Forelimb muscle (tissue), 1 donor: ENCODE measurements at places on chromosomes 6 and 20.
A peak's percentile ranks its signal among the peaks of the same experiment; 100 is the strongest.

GRCh38 chr20:49132995-49133478, 55.1 kb downstream of the STAU1 start:
- peak; percentile 51 for DNase-seq

DNA sequence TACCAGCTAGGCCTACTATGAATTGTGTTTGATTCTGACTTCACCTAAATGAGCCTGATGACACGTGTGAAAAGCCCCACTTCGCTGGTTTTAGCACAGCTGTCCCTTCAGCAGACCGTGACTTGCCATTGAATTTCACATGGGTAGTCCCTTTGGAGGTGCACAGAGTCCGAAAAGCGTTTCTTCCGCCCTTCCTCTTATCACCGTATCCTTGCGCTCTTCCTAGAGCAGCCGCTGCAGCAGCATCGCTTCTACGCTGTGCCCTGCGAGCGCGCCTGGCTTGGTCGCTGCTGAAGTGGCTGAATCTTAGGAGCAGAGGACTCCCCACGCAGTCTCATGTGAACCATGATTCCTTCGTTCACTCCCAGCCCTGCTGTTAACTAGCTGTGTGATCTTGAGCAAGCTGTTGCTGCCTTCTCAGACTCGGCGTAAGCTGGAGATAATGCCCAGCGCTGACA, 127.0 kb downstream of the PACRG start:
- DNase-seq: no peak

DNA sequence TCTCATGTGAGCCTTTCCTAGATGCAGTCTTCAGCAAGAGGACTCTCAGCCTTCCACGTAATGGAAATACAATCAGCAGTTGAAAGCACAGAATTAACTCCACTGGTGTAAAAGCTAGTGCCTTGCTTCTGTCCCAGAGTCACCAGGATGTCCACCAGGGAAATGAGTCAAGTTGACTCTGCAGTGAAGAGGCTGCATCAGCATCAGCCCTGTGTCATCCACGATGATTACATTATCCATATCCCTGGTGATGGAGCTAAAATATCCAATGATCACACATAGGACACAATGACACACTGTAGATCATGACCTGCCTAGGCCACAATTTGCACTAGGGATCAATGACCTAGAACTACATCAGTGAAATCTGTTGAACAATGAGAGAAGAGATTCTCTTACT, 262.4 kb downstream of the ERMARD start:
- no peak for DNase-seq

DNA sequence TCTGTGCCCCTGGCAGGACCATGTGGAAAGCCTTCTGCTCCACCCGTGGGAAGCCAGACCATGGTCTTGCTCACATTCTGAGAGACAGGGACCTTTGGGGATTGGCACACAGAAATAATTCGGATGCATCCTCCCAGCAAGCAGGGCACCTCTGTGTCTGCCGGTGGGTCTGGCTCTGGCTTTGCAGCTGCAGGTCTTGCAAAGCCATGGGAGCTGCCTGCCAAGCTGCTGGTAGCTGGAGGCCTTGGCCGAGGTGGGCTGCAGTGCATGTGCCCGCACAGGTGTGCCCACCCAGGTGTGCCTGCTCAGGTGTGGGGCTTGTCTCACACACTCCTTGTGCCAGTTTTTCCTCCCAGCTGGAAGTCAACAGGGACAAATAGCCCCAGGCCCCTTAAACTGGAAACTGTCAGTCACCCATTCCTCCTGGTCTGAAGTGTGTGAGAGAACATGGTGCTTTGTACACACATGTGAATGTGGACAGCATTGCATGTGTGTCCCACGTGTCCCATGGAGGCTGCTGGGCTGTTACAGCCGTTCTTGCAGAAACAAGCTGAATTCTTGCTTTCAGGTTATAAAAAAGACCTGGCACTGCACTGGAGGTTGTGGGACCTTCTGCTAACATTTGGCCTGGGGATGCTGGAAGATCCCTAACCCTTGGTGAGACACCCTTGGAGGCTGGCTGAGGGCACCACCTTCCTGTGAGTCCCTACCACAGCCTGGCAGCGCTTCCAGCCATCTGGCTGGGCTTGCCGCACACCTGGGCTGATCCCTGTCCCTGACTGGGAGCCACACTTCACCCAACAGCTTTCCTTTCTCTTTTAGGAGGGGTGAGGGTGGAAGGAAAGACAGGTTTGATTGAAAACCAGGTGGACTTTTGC, 54.9 kb upstream of the SMOC2 start:
- DNase-seq: no peak

GRCh38 chr20:3436864-3437574, 29.6 kb upstream of the DNAAF9 start:
- no peak for DNase-seq

DNA sequence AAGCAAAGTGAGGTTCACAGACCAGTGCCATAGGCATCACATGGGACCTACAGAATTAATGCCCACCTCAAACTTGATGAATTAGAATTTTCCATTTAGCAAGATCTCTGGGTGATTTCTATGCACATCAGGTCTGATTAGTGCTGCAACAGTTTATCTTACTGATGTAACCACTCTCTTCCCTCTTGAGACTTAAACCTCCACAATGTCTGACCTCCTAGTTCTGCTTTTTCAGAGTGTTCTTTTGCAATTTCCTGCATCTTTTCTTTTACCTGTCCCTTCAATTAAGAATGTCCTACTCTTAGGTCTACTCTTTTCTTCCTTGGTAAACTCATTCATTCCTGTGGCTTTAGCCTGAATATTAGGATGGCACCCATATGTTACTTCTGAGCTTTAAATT, 615.3 kb downstream of the TFAP2A start:
- no peak for DNase-seq

- DNase-seq: no peak
Observed at GRCh38 chr6:108210556-108210955, 44.7 kb downstream of the NR2E1 start.
